ENCODE measurements at places on chromosomes 16 and 17.
A peak's percentile ranks its signal among the peaks of the same experiment; 100 is the strongest.

GRCh38 chr17:38619937-38620550, 14.3 kb upstream of the SRCIN1 start:
- no peak for DNase-seq

DNA sequence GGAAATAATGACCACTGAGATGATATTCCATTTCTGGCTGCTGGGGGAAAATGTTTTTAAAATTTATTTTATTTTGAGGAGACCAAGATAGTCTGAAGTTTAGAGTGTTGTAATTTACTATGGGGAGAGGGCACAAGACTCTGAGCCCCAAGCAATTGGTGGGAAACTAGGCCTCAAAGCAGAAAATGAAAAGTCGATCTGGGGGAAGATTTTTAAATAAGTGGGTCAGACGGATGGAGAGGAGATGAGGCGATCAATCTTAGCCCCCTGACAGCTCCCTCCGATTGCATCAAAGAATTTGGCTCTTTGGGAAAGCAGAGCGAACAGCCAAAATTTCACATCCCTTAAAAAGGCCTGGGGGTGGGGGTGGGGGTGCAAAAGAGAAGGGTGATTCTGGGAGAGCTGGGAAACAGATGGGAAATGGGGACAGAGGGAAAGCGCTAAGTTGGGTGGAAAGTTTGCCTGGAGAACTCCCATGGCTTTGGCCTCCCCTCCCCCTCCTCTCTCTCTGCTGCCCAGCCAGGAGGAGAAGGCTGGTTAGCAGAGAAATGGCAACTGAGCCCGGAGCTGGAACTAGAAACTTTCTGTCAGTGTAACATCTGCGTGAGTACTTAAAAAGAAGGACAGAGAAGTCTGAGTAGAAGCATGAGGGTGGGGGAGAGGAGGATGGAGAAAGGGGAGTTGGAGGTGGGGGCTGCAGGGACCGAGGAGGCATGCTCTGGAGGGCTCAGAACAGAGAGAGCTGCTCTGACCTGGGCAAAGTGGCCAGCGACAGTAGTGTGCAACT, 1.4 kb upstream of the HOXB2 start:
- DNase-seq = no peak

DNA sequence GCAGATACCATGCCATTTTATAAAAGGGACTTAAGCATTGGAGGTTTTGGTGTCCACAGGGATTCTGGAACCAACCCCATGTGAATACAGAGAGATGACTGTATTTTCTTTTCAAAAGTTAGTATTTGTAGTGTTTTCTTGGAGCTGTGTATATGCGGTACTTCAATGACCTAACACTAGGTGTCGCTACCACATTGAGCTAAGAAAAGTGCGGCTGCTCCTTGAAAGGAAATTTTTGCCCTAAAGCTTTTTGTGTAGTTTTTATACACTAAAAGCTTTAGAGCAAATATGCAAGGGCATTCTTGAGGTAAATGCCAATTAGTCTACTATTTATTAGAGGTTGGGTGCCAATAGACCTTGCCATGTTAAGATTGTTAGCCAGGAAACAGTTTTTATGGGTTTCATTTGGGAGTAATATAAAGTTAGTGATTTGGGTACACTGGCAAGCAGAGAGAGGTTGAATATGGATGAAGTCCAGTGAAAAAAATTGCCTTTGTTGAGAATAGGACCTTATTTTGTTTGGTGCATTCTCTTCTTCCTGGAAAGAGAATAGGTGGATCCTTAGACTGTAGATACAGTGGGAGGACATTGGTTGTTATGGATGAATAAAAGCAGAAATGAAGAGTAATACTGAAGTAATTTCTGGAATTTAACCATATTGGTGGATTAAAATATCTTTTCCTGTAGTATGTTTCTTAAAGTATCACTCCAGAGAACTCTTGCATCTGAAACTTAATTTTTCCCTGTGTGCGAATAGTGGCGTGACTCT, 43.3 kb downstream of the BCAS3 start:
- peak; percentile 83 for DNase-seq

- peak; percentile 49 for DNase-seq
These were observed 65.5 kb upstream of the CREBBP start for GRCh38 chr16:3945751-3946603.

DNA sequence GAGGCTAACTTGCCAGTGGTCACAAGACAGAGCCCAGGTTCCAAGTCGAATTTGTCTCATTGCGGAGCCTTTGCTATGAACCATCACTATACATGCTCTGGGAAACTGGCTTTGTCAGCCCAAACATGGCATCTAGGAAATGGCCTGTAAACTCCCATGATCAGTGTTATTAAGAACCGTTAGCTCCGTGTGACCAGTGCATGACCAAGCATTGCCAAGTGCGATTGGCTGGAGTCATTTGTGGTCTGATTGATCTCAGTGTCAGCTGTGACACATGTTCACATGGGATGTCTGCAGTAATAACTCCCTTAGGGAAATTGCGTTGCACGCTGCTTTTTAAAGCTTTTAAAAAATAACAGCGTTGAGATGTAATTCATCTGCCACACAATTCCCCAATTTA, 18.6 kb upstream of the CDH3 start:
- no peak for DNase-seq
